CD4-positive, alpha-beta T cell treated with Interleukin-2 at 100 ng/mL for 4 hours (primary cell): ENCODE measurements at places on chromosomes 11 and 22.

- DNase-seq: no peak
Measured at GRCh38 chr11:121889931-121890330, 226.1 kb downstream of the BLID start.

- DNase-seq: no peak
Measured at GRCh38 chr11:100888836-100889235, 201.7 kb downstream of the ARHGAP42 start.

GRCh38 chr11:45042560-45042959 lies 91.9 kb upstream of the TP53I11 start:
- no peak for DNase-seq

DNA sequence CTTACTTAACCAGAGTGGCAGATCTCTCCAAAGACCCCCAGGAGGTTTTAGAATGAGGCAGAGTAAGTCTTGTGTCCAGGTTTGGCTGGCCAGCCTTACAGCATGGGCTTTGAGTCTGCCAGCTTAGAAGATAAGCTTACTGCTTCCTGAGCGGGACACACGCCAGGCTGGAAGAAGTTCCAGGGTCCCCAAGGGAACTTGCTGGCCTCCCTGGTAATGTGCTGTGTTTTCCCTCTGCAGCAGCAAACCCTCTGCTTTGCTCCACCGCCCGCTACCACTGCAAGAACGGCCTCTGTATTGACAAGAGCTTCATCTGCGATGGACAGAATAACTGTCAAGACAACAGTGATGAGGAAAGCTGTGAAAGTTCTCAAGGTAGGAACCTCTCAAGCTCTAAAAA lies 154.2 kb downstream of the LDLRAD3 start:
- no peak for DNase-seq

- no peak for DNase-seq
Measured at GRCh38 chr11:5737670-5738392, 1.6 kb downstream of the OR56B1 start.

DNA sequence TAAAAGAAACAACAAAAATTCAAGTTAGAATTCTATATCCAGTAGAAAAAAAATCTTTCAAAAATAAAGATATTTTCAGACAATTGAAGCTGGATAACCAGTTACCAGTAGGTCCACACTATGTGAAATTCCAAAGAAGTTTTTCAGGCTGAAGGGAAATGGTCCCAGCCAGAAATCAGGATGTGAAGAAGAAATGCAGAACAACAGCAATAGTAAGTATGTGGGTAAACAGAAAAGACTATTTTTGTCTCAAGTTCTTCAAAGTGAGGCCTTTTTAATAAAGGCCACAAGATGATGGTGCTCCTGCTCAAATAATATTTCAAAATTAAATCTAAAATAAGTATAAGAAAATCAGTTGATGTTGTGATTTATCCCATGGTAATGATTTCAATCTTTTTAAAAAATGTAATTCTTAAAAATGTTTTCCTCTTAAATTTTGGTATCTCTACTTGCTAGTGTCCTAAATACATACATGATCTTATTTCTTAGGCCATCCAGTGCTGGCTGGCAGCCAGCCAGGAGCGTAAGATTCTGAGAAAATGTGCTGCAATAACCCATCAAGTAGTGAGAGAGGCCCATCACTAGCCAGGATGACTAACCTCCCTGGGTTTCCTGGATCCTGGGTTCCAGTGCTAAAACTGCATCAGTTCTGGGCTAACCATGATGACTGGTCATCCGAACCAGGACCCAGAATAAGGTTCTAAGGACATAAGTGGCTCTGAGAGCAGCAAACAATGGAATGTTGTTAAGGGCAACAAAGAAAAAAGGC lies 15.6 kb upstream of the UCP3 start:
- DNase-seq: peak; percentile 62

DNA sequence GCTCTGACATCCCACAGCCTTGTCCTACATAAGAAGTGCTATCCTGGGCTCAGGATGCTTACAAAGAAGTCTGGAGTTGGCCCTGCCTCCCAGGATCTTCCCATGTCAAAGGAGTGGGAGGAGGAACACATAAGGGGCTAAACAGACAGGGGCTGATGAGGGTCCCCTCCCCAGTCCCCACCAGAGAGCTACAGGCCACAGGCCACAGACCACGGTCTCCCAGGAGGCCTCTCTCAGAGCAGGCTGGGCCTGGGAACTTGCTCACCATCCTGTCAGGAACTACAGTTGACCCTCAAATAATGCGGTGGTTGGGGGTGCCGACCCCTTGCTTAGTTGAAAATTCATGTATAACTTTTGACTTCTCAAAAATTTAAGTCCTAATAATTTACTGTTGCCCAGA lies 315.5 kb downstream of the NTM start:
- no peak for DNase-seq

GRCh38 chr11:78239781-78240180 lies 51.1 kb downstream of the USP35 start:
- no peak for DNase-seq

DNA sequence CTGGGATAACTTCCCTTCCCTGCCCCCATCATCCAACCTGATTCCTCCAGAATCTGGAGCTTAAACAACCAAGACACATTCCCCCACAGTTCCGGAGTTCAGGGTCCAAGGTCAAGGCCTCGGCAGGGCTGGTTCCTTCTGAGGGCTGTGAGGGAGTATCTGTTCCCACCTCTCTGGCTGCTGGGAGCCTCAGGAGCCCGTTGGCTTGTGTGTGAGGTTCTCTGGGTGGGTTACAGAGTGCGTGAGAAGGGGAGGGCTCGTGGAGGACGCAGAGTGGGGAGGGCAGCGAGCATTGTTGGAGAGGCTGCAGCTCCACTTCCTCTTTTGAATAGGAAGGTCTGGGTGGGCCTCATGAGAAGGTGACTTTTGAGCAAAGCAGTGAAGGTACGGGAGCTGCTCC lies 8.5 kb downstream of the SERHL2 start:
- DNase-seq: no peak

GRCh38 chr11:76102802-76103201 lies 103.5 kb downstream of the WNT11 start:
- no peak for DNase-seq

- DNase-seq: no peak
Measured at GRCh38 chr11:105111145-105111944, 28.2 kb downstream of the CARD18 start.

- DNase-seq: no peak
Measured at GRCh38 chr11:85472953-85473352, 154.2 kb downstream of the DLG2 start.

DNA sequence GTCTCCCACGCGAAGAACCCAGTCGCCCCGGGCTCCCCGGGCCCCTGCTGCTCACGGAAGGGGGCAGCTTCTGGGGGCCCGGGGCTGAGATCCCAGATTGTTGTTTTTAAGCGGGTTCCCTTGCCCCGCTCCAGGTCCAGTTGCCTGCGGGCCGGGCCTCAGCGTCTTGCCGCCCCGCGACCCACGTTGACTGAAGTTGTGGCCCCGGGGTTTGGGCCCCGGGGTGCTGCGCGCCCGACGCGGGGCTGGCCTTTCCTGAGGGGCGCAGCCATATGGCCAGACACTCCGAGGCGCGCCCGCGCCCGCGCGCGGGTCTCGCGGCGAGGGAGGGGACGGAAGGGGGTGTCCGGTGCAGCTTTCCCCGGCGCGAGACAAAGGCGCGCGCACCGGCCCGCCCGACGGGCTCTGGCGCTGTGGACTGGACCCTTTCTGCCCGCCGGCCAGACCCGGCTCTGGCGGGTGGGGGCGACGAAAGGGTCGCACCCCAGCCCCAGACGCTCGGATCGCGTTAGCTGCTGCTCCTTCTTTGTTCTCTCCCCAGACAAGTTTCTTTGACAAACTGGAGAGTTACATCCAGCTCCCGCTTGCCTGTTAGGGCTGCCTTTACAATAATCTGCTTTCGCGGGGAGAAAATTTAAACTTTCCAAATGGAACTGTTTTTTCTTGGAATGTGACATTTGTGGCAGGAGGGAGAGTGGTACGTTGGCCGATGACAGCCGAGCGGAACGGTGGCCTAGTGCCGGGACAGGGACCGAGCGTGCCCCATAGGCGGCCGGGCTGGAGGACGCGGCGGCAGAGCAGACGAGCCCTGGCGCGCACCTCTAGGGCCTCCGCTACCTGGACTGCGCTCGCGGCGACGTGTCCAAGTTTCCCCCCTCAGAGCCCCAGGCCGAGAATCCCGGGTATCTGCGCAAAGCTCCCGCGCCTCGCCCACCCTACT lies 716 bp downstream of the AMOTL1 start:
- no peak for DNase-seq

DNA sequence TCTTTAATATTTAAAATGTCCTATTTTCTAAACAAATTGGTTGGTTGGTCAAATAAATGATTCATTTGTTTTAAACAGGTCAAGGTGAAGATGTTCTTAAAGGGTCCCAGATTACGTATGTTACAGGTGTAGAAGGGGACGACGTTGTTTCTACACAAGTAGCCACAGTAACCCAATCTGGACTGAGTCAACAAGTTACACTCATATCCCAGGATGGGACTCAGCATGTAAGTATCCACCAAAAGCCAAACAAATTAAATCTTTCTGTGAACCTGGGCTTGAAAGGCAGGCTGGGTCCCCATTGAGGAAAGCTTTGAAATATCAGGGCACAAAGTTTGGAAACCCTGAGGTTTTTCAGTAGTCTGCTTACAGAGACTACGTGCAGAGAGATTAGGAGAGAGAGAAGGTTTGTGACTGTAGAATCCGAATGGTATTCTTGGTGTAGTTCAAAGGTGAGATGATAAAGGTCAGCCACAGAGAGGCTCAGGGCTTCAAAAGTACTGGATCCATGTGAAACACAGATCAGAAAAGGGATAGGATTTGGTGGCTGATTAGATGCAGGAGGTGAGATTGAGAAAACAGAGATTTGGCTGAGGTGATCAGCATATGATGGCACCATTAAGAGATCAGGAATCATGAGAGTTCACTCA lies 51.7 kb downstream of the ZNF143 start:
- no peak for DNase-seq

DNA sequence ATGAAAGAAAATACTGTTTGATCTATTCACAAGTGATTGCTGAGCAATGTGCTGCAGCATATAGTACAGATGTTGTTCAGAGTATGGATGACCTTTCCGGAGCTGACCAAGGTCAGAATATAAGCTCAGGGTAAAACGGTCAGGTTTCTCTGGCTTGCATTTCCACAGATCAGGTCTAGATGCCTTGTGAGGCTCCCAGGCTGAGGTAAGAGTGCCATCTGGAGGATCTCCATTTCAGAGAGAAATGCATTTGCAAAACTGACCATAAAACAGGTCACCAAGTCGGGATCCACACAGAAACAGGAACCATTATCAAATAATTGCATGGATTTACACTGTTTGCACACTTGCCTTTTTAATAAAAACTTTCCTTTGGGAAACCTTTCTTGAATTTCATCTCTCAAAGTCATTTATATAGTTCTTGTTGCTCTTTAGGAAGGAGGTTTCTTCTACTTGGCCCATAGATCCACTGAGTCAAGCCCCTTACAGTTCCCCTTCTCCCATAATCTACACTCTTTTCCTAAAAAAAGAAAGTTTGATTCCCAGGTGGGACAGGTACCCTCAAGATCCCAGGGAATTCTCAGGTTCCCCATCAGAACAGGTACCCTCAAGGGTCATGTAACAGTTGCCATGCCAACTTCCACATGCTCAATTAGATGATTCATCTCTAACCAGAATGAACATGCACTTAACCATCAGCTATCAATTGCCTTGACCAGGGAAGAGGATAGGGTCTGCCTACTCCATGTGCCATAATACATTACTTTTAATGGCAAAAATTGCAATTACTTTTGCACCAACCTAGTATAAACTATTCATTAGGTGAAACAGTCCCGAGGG lies 25.0 kb upstream of the TMPRSS5 start:
- DNase-seq: no peak

DNA sequence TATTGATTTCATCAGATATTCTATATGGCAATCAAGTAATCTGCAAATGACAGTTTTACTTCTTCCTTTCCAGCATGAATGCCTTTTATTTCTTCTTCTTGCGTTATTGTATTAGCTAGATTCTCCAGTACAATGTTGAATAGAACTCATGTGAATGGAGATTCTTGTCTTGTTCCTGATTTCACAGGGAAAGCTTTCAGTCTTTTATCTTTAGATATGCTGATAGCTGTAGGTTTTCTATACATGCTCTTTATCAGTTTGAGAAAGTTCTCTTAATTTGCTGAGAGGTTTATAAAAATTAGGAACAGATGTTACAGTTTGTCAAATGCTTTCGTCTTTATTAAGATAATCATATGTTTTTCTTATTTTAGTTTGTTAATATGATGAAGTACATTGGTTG lies 347.2 kb downstream of the NTM start:
- no peak for DNase-seq

- DNase-seq: no peak
Measured at GRCh38 chr11:45158210-45158731, 11.8 kb downstream of the PRDM11 start.

DNA sequence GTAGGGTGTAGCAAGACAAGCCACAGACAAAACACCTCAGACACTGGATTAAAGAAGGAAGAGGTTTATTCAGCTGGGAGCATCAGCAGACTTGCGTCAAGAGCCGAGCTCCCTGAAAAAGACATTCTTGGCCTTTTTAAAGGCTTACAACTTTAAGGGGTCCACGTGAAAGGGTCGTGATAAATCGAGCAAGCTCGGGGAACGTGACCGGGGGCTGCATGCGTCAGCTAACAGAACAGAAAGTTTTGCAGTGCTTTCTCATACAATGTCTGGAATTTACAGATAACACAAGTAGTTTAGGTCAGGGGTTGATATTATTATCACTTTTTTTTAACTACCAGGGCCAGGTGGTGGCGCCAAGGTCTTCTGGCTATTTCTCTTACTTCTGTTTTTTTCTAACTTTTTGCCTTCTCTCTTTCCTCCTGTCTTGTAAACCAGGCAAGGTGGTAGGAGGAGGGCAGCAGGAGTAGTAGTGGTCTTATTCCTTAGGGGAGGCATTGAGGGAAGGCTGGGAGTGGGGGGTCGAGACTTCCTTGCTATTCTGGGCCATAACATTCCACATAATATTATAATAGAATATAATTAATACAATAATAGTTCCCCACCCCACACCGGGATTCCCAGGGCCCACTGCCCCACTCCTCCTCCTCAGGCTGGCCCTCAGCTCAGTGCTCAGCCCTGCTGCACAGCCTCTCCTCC lies 587 bp upstream of the ALDH3B1 start:
- no peak for DNase-seq

- DNase-seq: no peak
Measured at GRCh38 chr22:38110863-38111852, 674 bp upstream of the BAIAP2L2 start.

GRCh38 chr11:47157805-47158204 lies 18.9 kb downstream of the ARFGAP2 start:
- DNase-seq: no peak

DNA sequence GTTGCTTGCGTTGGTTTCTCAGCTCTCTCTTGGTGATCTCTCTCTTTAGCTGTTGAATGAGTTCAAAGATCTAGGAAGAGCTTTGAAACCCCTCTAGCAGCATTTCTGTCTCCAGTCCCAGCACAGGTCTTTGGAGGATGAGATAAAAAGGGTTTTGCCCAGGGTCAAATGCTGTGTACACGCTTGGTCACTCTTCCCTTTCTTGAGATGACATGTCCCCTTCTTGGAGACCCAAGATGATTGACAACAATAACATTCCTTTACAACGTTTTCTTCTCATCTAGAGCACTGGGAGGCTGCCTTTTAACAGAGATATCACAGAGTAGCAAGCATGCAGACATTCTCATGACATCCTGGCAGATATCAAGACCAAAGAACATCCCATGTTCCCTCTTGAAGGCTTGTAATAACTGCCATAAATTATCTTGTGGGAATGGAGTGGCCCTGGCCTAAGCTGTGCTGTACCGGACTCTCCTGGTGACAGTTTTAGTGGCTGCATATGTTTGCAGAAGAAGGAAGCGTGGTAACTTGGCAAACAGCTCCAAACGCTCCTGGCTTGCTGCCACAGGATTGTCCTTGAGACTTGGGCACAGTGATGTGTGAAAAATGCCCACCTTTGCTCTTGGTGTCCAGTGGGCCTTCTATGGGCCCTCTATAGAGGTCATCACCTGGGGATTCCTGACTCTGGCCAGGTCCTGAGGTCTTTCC lies 107.8 kb downstream of the PTPRJ start:
- no peak for DNase-seq
